ENCODE measurements at places on chromosomes 4 and X.

GRCh38 chrX:150365990-150366911 is 3.1 kb downstream of the MAMLD1 start:
- no peak for DNase-seq

GRCh38 chrX:14029425-14030173 is at the start of gene GEMIN8:
TSS of gene GEMIN8 (minus strand) at chrX:14029892. CDS start at chrX:14021478, 8,414 bp downstream.
- DNase-seq, result peak; percentile 92

DNA sequence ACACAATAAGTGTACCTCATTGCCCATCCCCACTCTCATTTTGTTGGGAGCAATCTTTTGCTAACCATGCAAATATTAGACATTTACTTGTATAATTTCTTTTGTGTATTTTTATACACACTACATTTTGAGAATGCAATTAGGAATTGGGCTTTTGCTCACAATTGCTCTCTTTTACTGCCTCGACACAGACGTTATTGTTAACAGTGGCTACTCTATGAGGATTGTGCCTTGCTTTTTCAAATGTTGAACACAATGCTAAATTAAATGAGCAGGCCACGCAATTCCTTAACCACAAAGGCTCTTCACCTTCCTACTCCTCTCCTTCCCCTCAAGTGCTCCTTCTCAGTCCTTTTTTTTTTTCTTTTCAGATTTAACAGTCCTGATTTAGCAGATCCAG is 42.8 kb upstream of the HPF1 start:
- no peak for DNase-seq

- no peak for DNase-seq
These were observed 26.7 kb downstream of the PDS5A start for GRCh38 chr4:39950861-39951481.

GRCh38 chrX:31608638-31609037 is 536.8 kb upstream of the FTHL17 start:
- DNase-seq, result no peak

DNA sequence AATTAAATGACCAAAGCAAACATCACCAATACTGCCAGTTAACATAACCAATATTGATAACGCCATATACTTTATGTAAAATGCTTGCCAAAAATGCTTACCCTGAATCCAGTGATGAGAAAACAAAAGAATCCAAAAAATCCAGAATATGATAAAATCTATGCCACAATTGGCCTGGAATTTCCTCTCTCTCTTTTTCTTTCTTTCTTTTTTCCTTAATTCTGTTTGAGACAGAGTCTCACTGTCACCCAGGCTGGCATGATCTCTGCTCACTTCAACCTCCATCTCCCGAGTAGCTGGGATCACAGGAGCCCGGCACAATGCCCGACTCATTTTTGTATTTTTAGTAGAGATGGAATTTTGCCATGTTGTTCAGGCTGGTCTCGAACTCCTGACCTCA is 9.8 kb upstream of the SLC7A11 start:
- DNase-seq, result no peak

- DNase-seq, result no peak
These were observed 905 bp downstream of the NSUN7 start for GRCh38 chr4:40750461-40751258.

DNA sequence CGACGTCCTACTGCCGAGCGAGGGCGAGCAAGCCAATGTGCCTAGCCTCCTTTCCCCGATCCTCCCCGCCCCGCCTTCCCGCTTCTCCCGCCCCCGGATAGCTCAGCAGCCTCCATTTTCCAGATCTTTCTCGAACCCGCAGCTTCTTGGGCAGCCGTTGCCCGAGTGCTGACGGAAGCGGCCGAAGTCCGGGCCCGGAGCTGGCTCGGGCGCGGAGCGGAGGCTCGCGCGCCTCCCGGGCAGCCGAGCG is 172 bp upstream of the HSPA4L start:
- DNase-seq, result peak; percentile 92

- DNase-seq, result no peak
These were observed 77.1 kb downstream of the EVC start for GRCh38 chr4:5788144-5788543.

- DNase-seq, result no peak
These were observed 145.9 kb downstream of the PPP3CA start for GRCh38 chr4:101201421-101201820.

- no peak for DNase-seq
These were observed 167.3 kb downstream of the PJA1 start for GRCh38 chrX:68997911-68998310.

- DNase-seq, result no peak
These were observed 57.8 kb upstream of the PLAC1 start for GRCh38 chrX:134715930-134716619.

DNA sequence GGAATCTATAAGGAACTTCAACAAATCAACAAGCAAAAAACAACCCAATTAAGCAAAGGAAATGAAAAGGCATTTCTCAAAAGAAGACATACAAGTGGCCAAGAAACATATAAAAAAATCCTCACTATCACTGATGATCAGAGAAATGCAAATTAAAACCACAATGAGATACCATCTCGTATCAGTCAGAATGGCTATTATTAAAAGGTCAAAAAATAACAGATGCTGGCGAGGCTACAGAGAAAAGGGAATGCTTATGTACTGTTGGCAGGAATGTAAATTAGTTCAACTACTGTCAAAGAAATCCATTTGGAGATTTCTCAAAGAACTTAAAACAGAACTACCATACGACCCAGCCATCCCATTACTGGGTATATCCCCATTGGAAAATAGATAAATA is 292.4 kb upstream of the FAT1 start:
- DNase-seq, result no peak

Data from GM12865 (cell line).